ENCODE measurements at places on chromosomes 6 and 20.

DNA sequence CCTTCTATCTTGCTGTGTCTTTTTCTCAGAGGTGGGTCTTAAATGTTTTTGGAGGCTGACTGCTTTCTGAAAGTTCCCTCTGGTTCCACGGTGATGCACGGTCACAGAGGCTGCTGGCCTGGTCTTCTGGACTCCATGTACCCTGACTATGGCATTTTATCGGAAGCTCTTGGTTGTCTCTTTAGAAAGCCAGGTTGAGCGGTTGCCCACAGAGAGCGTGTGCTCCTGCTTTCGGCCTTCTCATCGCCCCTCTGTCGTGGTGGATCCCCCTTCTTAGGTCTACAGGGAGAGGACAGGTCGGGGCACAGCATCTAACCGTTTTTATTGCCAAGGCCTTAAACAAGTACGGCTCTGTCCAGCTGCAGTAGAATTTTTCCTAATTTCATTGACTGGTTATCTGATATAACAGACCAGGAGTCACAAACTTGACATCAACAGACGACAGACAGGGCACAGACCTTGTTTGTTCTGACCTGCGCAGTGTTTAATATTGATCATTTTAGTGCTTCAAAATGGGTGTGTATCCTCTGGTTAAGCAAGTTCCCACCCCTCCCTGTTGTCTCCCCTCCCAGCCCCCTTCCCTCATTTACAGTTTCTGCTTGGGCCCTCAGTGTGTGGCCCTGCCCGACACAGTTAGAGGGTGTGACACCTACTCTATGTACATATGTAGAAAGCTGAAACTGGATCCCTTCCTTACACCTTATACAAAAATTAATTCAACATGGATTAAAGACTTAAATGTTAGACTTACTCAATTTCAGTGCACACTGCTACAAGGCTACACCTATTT lies 24.7 kb downstream of the SYTL3 start:
- no peak for DNase-seq

DNA sequence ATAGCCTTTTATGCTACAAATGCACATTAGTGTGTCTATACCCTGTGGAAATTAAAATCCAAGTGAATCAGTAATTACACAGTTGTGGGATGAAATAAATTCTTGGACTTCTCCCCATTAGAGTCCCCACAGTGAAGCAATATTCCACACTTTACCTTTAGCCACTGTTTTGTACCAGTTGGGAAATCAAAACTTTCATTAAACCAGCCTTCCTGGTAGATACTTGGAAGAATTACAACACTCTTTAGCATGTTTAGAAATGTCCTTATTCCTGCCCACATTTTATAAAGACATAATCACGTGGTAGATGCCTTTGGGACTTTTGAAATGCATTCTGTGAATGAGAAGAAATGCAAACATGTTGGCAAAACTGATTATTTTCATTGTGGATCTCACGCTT lies 49.0 kb upstream of the ANKEF1 start:
- DNase-seq = no peak

GRCh38 chr6:36362551-36363370 lies 24.7 kb downstream of the ETV7 start:
- DNase-seq = no peak

DNA sequence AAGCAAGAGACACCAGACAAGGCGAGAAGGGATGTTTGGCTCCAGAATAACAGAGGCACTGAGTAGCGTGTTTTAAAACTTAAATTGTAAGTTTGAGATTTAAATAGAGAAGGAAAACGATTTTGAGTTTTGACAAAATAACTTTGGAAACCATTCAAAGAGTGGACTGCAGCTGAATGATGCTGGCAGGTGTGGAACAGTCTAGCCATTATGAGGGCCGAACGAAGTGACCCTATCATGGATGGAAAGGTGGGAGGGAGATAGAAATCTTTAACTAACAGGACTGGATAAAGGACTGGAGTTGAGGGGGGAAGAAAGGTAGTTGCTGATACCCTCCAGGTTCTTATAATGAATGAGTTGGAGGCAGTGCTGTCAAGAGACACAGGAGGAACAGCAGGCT lies 248.4 kb downstream of the PACRG start:
- DNase-seq = no peak

DNA sequence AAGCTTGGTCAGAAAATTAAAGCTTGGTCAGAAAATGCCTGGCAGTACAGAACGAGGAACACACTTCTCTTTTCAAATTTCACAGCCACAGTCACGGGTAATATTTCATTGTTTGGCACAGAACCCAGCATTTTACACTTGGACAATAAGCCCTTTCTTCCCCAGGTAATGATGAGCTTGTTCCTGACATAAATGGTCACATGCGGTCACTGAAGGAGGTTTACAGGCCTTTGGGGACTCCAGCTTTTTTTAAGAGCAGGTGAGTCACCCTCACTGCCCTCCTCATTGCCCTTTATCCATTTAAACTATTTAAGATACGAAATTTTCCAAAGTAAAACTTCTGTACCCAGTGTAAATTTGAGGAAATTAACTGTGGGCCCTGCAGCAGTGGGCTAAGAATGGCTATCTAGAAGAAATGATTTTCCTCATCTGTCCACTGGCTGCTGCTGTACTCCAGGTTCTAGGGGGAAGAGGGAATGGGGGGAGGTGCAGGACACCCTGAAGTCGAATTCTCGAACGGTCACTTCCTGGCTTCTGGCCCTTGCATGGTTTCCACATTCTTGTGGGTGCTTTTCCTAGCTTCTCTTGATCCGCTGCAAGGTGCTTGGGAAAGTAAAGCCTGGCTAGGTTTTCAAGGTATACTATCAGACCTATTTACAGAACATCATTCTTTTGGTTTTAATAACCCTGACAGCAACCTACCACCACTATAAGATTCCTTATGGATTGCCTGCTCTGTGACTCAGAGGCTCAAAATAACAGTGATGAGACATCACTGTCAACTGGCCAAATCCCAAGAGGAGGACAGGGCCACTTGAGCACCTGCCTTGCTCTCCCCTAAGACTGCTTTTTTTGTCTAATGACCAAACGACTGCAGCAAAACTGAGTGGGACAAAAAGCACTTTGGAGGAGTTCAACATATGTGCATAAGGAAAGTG lies 75.8 kb downstream of the PREP start:
- DNase-seq = no peak

- no peak for DNase-seq
These were observed 55.9 kb upstream of the UBR2 start for GRCh38 chr6:42507901-42508300.

GRCh38 chr6:146887447-146888077 lies 288.8 kb downstream of the ADGB start:
- no peak for DNase-seq

DNA sequence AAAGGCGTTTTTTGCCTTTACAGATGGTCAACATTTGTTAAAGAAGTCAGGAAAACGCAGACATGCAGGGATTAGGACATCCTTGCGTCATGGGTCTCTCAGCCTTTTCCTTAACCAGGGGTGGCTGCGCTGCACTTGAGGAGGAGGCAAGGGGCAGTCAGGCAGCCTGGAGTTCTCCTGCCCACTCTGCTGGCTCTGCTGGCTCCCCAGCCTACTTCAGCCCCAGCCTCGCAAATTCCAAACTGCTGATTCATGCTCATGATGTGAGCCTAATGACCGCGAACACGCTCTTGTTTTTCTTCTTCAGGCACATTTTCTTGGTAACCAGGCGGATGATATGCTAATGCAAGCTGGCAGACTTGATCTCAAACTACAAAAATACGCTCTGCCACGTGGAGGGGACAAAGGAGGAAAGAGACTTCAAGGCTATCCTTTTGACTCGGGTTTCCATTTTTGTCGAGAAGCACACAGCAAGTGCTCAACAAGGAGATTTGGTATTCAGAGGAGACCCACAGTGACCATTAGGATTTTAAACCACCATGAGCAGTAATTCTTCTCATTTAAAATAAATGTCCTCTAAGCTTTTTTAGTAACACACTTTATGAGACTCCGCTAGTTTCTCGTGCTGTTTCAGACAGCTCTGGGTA lies 290.3 kb upstream of the STXBP5 start:
- no peak for DNase-seq

DNA sequence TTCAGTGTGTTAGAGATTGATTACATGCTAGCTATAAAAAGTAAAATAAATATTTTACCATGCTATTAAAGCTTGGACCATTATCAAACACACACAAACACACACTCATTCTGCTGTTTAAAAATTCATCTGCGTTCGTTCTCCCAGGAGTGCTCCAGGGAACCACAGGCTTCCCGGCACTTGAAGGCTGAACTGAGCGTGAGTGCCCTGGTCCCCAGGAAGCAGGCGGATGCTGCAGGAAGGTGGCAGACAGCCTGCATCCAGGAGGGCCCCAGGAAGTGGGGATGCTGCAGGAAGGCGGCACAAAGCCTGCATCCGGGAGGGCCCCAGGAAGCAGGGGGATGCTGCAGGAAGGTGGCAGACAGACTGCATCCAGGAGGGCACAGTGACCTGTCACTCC lies 147.2 kb upstream of the SNX9 start:
- no peak for DNase-seq

GRCh38 chr6:47134476-47135189 lies 92.5 kb upstream of the ADGRF1 start:
- no peak for DNase-seq

DNA sequence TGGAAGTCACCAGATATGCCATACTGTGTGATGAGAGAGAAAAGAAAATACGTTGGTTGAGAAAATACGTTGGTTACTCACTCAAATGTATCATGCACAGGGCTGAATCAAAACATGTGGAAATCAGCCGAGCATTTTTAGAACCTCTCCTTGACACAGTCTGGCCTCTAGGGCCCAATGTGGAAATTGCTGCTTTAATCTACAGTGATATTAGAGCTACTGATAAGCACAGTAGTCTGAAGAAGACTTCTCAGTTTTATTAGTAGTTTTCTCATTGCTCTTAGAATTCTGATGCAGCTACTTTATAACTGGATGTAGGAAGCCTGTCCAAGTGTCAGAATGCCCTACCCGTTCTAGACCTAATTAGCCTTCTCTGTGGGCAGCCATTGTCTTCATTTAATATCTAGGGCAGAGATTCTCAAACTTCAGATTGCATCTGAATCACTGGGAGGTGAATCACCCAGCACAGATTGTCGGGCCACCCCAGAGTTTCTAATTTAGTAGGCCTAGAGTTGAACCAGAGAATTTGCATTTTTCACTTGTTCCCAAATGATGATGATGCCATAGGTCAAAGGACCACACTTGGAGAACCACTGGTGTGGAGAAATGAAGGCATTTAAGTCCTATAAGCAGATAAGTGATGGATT lies 229.1 kb downstream of the PLCB1 start:
- DNase-seq = no peak

GRCh38 chr6:14781772-14782525 lies 463.9 kb upstream of the JARID2 start:
- no peak for DNase-seq

DNA sequence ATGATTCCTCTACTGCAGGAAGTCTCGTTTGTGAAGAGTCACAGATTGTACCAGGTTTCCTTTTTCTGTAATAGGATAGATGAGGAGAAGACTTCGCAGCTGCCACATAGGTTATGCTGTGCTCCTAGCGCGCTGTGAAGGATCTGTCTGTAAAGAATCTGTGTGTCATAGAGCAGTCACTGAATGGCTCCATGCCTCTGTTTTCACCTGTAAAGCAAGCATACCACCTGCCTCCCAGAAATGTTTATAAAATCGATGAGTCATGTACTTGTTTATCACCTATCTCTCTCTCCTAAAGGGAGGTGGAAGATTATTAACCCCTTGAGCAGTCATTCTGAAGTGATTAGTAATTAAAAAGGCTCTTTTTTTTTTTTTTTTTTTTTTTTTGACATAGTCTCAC lies 86.6 kb downstream of the TFAP2B start:
- no peak for DNase-seq

- no peak for DNase-seq
These were observed 831.2 kb downstream of the KIF16B start for GRCh38 chr20:15742087-15742486.

- DNase-seq = no peak
These were observed 5.7 kb upstream of the FGD2 start for GRCh38 chr6:36999751-37000125.

GRCh38 chr20:21534453-21534852 lies 20.6 kb upstream of the NKX2-2 start:
- DNase-seq = no peak

DNA sequence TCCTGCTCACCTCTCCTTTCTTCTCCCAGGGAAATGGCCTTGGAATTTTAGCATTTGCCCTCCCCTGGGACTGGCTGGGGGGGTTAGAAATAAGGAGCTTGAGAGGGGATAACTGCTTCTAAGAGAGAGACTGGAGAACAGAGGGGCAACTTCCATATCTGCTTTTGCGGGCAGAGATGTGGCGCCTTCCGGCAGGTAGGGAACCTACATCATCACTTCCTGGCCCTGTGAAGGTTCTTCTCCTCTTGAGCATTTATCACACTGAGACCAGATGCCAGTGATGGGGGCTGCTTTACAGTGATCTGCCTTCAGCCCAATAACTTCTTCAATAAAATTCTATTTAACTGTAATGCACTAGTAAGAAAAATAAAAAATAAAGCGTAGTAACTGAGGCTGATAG lies 48.1 kb downstream of the TBC1D7 start:
- no peak for DNase-seq

- no peak for DNase-seq
These were observed 35.0 kb upstream of the ZFAND3 start for GRCh38 chr6:37784585-37784967.

DNA sequence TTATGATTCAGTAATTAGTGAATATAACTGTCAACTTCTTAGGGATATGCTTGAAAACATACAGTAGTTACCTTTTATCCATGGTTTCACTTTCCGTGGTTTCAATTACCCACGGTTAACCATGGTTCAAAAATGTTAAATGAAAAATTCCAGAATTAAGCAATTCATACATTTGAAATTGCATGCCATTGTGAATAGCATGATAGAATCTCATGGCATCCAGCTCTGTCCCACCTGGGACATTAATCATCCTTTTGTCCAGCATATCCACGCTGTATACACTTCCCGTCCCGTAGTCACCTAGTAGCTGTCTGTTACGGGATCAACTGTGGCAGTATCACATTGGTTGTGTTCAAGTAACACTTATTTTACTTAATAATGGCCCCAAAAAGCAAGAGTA lies 781.7 kb upstream of the CITED2 start:
- DNase-seq = no peak

GRCh38 chr6:29964518-29964886 lies 22.2 kb downstream of the HLA-A start:
- DNase-seq = no peak

DNA sequence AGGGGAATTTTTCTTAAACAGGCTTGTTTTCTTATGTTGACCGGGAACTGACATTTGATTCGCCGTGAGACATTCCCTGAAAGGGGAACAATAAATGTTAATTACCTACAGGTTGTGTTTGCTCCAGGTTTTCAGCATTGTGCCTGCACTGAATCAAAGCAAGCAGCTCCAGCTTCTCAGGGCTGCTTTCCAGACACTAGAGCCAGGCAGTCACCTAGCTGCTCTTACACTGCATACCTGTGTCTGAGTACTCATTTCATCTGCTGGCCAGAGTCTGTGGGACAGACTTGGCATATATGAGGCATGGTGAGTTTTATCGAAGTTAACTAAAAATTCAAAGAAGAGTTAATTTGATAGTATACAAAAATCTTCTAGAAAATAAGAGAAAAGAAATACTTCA lies 951.8 kb upstream of the MAP3K7 start:
- DNase-seq = no peak

- DNase-seq = no peak
These were observed 175.8 kb downstream of the TBC1D32 start for GRCh38 chr6:121158438-121158837.

GRCh38 chr20:64116016-64116415 lies 8.7 kb upstream of the NPBWR2 start:
- no peak for DNase-seq
